ENCODE measurements at places on chromosomes 6 and 20. TPM values are rescaled to one million over a fixed set of nuclear protein-coding genes. Genes with fewer than 3 reads are reported as not detected.

The BFSP1 gene
- total RNA-seq, result 2.3 TPM

- DNase-seq, result no peak
These were observed 66.2 kb downstream of the BCAS4 start for GRCh38 chr20:50861012-50861411.

The C20orf141 gene
- not detected for total RNA-seq

The SLC13A3 gene
- total RNA-seq, result 4.1 TPM

The RUNX2 gene
- total RNA-seq, result 2.1 TPM

The ITPR3 gene
- total RNA-seq, result 43.4 TPM

- no peak for DNase-seq
These were observed at the start of gene CPXM1 for GRCh38 chr20:2800521-2801285. Gene CPXM1 (minus strand): TSS chr20:2800627. CDS start chr20:2800572, 55 bp downstream.

The SLC4A11 gene
- total RNA-seq, result 0.51 TPM

- DNase-seq, result peak; percentile 24
These were observed 268.0 kb downstream of the TFAP2A start for GRCh38 chr6:10146715-10147451.

- DNase-seq, result no peak
These were observed 1.4 kb downstream of the NCOA7 start for GRCh38 chr6:125792172-125792571.

The SEMG1 gene
- total RNA-seq, result not detected

DNA sequence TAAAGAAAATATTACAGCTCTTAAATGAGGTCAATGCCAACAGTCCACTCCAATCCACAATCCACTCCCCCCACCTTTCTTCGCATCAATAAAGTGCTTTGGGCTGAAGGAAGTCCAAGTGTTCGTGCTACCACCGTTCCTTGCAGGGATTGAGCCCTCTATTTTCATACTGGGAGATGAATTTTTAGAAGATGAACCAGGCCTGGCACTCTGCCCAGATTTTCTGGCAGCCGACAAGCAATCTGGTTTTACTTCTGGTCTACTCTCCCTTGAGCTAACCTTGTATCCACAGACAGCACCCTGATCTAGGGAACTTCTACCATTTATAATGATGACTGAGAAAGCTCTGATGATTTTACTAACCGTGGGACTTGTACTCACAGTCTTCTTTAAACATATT, 72.3 kb downstream of the BTBD9 start:
- peak; percentile 91 for DNase-seq

The C6orf47 gene
- 26.2 TPM for total RNA-seq

GRCh38 chr6:85552652-85553051, 41.0 kb downstream of the SNX14 start:
- no peak for DNase-seq

GRCh38 chr20:14569641-14570040, 232.2 kb upstream of the FLRT3 start:
- peak; percentile 5 for DNase-seq

DNA sequence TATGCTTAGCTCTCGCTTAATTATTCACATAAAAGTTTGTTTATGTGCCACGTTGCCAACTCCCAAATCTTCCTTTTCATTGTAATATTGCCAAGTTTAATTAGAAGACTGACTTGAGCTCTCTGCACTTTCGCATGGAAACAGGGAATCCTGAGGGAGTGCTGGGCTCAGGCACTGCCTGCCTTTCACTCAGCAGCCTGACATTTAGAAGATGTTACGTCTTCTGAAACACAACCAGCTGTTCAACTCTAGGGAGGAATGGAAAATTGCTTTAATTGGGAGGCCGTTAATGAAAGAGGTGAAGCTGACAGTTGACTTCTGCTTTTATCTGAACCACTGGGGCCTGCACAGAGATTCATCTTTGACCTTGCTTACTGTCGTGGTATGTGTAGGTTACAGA, 77.4 kb upstream of the MTHFD1L start:
- no peak for DNase-seq

The SNPH gene
- total RNA-seq, result 18.5 TPM

The SLPI gene
- total RNA-seq, result 0.17 TPM

- DNase-seq, result no peak
These were observed 18.0 kb upstream of the SLCO4A1 start for GRCh38 chr20:62624325-62624690.

- peak; percentile 74 for DNase-seq
These were observed 19.9 kb downstream of the ZKSCAN8 start for GRCh38 chr6:28161410-28162079.

GRCh38 chr20:53021934-53022333, 49.8 kb downstream of the TSHZ2 start:
- DNase-seq, result peak; percentile 70

DNA sequence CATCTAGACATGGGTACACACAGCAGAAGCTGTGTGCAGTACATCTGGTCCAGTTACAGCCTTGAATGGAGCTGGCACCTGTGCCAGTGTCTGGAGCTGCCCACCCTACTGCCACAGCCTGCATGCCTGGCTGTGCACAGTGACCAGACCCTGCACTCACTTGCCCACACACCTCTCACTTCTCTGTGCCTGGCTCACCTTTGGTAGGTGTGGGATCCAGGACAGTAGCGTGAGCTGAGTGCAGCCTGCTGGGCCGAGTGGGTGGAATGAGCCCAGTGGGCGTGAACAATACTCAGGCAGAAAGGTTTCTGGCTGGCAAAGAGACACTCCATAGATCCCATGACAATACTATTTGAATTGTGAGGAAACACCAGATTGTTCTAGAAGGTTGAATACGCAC, 839.5 kb upstream of the FLRT3 start:
- DNase-seq, result no peak

DNA sequence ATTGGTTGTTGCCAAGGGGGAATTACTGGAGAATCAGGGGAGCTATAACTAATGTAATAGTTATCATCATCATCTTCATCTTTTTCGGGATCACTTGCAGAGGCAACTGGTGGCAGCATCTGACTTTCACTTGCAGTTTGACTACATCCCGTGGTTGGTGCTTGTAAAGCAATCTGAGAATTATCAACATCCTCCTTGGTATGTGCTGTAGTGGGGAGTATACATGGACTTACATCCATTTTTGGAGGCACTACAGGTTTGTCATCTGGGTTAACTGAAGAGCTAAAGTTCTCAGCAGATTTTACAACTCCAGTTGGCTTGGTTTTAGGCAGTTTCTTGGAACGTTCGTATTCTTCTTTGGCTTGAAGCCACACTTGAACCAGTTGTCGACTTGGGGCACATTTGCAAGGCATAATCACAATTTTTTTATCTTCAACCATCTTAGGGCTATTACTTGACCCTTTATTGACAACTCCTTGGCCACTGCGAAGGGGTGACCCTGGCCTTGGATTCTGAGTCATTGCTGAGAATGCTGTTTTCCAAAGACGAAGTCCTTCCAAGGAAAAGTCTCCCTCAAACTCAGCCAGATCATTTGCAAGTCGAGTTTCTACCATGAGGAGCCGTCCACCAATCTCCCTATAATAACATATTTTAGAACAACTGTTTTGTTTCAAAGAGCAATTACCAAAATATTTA, 115.5 kb downstream of the REV3L start:
- peak; percentile 37 for DNase-seq

DNA sequence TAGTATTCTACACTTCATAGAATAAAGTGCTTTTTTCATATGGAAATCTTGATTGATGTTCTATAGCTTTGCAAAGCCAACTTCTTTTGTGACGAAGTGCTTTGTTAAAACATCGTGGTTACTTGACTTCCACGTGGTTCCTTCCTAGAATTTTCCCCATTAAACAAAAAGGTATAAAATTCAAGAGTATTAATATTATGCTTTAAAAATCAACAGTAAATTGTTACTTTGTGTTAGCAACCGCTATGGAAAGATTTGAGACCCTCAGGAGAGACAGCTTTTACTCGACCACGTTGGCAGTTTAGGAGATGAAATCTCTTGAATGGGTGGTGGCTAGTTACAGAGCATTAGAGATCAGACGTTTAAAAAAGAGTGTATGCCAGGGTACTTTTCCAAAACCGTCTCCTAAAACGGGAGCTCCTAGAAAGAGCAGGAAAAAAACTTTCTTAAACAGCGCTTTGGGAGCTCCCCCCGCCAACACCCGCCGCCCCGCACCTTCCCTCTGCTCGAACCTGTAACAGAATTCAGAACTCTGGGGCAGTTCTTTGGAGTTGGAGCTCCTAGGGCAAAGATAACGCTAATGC, 920 bp downstream of the GJA1 start:
- peak; percentile 34 for DNase-seq

DNA sequence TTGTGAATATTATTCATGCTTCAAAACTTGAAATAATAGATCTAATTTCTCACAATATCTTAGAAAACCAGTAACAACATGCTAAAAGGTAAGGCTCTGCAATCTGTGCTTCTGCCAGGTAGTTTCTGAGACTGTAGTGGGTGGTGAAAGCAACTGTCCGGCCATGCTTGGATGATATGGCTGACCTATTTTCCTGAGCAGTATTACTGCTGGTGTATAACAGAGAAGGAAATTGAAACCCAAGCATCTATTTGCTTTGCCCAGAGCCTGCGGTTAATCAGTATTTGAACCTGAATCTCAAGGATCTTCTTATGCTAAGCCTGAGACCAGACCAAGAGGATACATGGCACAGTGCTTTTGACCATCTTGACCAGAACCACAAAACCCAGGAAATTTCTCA, 563.8 kb downstream of the COL12A1 start:
- DNase-seq, result no peak

GRCh38 chr6:46451343-46451742, 39.9 kb downstream of the RCAN2 start:
- DNase-seq, result no peak

The RPS6KA2 gene
- 109 TPM for total RNA-seq

The UST gene
- total RNA-seq, result 19.5 TPM

- no peak for DNase-seq
These were observed 70.3 kb downstream of the SCML4 start for GRCh38 chr6:107753778-107754177.

- no peak for DNase-seq
These were observed 94.1 kb upstream of the RNF24 start for GRCh38 chr20:4109307-4109940.
